Stimulated activated CD4-positive, alpha-beta T cell treated with anti-CD3 and anti-CD28 coated beads, Interleukin-1b, Interleukin-23, amount 100 ng/mL, for 1 hour (primary cell): ENCODE measurements at places on chromosomes 7 and 10.

- no peak for DNase-seq
These were observed 95.6 kb downstream of the OSBPL3 start for GRCh38 chr7:24884401-24884800.

GRCh38 chr10:82969405-82969804 is 1094.4 kb downstream of the NRG3 start:
- no peak for DNase-seq

DNA sequence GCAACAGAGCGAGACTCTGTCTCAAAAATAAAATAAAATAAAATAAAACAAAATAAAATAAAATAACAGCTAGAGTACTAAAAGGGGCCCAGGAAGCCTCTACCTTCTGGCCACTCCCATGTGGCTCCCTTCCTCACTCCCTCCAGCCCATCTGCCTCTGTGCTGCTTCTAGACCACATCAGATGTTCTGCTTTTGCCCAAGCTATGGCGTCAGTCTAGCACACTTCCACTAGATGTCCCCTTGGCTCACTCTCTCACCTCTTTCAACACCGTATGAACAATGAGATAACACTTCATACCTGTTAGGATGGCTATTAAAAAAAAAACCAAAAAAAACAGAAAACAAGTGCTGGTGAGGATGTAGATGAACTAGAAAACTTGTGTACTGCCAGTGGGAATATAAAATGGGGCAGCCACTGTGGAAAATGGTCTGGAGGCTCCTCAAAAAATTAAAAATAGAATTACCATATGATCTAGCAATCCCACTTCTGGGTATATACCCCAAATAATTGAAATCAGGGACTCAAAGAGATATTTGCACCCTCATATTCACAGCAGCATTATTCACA is 132.3 kb downstream of the ARHGAP22 start:
- no peak for DNase-seq

- DNase-seq, result no peak
These were observed 21.3 kb downstream of the CFAP46 start for GRCh38 chr10:132921086-132921485.

- no peak for DNase-seq
These were observed 919 bp upstream of the RHOBTB1 start for GRCh38 chr10:60944910-60945297.

DNA sequence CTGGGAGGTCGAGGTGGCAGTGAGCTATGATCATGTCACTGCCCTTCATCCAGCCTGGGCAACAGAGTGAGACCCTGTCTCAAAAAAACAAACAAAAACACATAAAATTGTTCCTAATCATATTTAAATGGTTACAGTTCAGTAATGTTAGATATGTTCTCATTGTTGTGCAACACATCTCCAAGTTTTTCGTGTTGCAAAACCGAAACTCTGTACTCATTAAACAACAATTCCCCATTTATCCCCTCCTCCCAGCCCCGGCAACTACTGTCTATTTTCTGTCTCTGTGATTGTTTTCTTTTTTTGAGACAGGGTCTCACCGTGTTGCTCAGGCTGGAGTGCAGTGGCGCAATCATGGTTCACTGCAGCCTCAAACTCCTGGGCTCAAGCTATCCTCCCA is 16.1 kb upstream of the PRXL2A start:
- DNase-seq, result no peak

DNA sequence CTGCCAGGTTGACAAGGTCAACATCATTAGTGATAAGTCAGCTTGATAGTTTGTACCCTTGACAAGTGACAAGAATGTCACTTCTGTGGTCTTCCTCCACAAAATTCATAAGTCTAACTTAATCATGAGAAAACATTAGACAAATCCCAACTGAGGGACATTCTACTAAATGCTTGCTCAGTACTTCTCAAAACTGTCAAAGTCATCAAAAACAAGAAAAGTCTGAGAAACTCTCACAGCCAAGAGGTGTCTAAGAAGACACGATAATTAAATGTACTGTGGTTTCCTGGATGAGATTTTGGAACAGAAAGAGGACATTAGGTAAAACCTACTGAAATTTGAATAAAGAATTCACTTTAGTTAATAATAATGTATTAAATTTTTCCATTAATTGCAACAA is 29.8 kb upstream of the SLC16A12 start:
- no peak for DNase-seq

DNA sequence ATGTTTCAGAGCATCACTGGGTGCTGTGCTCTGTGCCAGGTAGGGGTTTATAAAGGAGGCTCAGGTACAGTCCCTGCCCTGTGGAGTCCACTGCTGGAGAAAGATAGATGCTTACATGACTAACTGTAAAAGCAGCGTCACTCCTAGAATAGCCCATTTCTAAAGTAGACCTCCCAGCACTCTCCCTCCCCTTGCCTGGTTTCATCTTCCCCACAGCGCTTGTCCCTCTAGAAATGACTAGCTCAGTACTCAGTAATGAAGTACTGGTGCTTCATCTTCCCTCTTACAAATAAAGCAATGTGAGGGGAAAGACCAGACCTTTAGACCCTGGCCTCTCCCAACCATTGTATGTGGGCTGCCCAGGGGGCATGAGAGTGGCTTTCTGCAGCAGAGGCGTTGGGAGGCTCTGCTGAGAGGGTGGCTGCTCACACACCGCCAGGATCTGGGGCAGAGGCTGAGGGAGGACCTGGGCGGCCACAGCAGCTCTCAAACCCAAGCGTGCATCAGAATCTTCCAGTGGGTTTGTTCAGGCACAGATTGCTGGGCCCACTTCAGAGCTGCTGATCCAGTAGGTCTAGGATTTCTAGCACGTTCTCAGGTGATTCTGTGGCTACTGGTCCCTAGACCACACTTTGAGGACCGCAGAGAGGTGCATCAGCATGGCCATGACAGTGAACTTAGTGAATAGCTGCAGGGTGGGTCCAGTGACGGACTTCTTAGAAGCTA is 110.3 kb upstream of the ANLN start:
- no peak for DNase-seq

DNA sequence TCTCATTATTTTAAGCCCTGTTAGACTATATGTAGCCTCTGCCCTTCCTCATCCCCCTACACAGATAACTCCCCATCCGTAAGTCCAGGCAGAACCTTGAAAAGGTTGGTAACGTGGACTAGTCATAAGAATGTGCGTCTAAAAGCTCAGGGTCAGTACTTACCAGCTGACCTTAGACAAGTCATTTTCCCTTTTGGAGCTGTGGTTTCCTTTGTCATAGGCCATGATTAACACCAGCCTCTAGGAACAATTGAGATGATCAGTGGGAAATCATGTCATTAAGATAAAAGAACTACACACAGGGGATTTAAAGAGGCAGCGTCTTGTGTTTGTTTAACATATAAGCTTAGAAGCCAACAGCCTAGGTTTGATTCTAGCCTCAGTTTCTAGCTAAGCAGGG is 6.9 kb upstream of the UNC5B start:
- DNase-seq, result no peak

GRCh38 chr10:7424315-7424714 is 13.5 kb upstream of the SFMBT2 start:
- DNase-seq, result no peak

GRCh38 chr10:77804371-77804770 is 122.2 kb downstream of the DLG5 start:
- no peak for DNase-seq

- DNase-seq, result no peak
These were observed 42.5 kb upstream of the LRGUK start for GRCh38 chr7:134084488-134085144.

GRCh38 chr10:75019370-75019769 is 92.1 kb upstream of the SAMD8 start:
- no peak for DNase-seq

DNA sequence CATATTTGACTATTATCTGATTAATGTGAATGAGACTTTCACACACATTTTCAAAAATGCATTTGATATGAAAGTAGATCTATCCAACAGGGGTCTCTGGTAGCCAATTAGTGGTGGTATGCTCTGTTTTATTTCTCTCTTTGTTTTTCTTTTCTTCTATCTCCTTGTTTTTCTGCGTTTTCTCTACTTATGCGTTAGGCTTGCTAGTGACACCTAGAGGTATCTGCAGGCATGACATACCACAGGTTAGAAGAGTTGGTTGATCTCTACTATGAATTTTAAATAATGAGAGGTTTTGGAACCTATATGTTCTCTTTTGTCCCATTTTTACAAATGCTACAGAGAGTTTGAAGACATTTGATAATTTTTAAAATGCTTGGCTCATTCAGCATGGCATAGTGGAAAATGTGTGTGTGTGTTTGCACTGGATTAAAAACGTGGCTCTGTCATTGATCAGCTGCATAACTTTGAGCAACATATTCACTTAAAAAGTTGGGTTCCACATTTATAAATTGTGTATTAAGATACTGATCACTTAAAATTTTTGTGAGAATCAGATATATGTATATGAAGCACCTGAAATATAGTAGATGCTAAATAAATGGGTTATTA is 28.1 kb upstream of the PLXDC2 start:
- no peak for DNase-seq

GRCh38 chr7:158018971-158019645 is 568.5 kb downstream of the PTPRN2 start:
- DNase-seq, result no peak

DNA sequence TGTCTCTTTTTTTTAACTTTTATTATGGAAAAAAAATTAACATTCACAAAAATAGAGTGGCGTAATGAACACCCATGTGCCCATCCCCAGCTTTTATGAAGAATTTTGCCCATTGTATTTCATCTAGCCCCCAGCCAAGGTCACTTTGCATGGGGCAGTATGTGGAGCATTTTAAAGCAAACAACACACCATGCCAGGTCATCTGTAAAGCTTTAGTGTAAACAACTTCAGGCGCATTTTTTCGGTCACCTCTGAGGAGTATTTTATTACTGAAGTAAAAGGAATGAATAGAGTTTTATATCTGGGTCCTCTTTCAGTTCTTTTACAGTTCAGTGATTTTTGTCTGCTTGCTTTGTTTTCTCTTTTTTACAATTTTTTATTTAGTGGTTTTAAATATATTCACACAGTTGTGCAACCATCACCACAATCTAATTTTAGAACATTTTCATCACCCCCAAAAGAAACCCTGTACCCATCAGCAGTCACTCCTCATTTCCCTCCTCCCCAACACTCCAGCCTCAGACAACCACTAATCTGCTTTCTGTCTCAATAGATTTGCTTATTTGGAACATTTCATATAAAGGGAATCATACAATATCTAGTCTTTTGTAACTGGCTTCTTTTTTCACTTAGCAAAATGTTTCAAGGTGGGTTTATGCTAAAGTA is 87.9 kb downstream of the SLC37A3 start:
- DNase-seq, result no peak

DNA sequence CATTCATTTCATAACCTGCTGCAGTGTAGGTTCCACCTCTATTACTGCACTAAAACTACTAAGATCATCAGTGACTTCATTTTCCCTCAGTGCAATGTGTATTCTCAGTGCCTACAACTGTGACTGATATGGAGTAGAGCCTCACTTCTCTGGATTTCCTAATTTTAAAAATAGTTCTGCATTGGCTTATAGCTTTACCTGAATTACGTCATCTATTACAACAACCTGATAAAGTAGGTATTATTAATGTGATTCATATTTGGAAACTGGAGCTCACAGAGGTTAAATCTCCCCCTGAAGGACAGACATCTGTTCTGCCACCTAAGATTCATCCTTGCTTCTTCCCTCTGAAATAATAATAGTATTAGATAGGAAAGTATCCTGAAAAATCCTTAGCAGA is 70.9 kb upstream of the NOBOX start:
- no peak for DNase-seq

DNA sequence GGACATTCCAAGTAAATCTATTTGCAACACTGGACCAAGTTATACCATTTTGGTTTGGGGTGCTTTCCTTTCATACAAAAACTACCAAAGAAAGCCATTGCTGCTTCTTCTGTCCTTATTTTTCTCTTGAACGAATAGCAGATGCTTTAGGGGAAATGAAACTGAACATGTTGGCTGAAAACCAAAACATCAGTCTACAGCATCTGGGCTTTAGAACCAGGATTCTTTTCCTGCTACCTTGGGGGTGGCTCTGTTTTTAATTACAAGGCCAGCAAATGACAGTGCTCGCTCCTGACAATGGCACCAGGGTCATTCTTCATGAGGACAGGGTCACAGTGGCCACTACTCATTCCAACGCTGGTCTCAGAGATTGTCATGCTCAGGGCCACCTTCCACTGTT is 80.3 kb downstream of the WDR11 start:
- DNase-seq, result no peak

DNA sequence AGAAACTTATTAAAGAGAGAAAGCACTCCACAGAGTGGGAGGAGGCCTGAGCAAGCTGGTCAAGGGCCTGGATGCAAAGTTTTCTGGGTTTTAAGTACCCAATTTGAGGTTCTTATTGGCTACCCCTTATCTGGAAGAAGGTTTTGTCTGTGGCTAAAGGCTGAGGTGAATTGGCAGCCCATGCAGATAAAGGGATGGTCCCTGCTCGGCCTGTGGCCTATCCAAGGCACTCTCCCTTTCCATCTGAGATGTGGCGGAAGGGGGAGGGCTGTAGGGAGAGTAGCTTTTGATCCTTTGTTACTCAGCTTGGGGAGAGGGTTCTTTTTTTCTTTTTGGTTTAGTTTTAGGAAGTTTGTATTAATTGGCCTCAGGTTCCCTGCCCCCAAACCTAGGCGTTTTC is 465.1 kb downstream of the ATRNL1 start:
- DNase-seq, result no peak

DNA sequence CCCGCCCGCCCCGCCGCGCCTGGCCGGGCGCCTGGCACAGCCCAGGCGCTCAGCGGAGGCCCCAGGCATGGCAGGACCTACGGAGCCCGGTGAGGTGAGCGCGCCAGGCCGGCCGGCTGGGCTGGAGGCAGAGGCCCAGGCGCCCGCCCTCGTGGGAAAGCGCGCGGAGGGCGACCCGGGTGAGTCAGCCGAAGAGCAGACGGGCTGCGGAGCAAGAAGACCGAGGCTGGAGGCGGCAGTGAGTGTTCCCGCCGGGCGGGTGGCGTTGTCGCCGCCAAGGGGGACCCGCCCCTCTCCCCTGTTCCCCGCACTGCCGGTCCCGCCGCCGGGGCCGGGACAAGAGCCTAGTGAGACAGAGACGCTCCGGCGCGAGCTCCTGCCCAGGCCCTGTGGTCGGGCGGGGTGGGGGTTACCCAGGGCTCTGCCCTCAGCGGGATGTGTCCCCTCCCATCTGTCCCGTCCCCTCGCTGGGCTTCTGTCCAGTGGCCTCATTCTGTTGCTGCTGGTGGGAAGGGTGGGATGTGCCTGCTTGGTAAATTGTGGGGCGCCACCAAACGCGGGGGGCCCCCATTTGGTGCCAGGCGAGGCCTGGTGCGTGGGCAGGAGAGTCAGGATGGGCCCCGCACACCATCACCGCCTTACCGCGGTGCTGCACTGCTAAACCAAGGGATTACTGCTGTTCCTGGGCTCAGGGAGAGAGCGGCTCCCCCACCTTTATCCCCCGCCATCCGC is 17.0 kb upstream of the NODAL start:
- no peak for DNase-seq

DNA sequence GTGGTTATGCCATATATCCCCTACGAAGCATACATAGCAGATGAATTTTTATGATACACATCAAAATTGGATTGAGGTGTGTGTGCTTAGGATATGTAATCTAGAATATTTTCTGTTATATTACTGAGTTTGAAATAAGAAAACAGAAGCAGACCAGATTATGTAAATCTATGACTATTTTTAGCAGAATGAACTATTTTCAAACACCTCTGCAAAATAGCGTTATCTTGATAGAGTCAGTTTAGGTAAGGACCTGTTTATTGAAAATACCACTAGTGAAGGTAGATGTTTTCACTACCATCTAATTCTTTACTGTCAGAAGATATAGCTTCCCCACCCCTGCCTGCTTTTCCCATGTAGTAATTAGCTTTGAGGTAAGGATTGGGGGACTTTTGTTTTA is 9.1 kb downstream of the LANCL2 start:
- DNase-seq, result no peak

GRCh38 chr7:5533821-5534367 is 110.3 kb upstream of the TNRC18 start:
- no peak for DNase-seq

- no peak for DNase-seq
These were observed 308.3 kb upstream of the IGFBP3 start for GRCh38 chr7:46229409-46229808.
